ENCODE measurements at places on chromosomes 12 and 14. TPM values are rescaled to one million over a fixed set of nuclear protein-coding genes. Genes with fewer than 3 reads are reported as not detected.

The PYM1 gene
- total RNA-seq, result 58.5 TPM

The HSPA2 gene
- total RNA-seq, result 91.1 TPM

The BAG5 gene
- 29.2 TPM for total RNA-seq

GRCh38 chr12:122197612-122197966 is 5.9 kb upstream of the B3GNT4 start:
- no peak for DNase-seq

GRCh38 chr12:55624056-55624455 is 12.6 kb upstream of the OR10P1 start:
- DNase-seq, result no peak

DNA sequence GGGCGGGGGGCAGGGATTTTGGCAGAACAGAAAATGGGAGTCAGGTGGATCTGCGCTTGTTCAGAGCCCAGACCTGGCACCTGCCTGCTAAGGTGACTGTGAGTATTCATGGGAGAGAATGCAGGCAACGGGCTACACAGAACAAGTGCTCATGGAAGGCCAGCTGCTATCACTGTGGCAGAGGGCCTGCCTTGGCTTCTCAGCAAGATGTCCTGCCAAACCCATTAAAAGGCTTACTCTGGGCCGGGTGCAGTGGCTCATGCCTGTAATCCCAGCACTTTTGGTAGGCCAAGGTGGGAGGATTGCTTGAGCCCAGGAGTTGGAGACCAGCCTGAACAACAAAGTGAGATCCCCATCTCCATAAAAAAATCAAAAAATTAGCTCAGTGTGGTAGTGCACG is 21.0 kb downstream of the DIO3 start:
- DNase-seq, result no peak

GRCh38 chr12:45671254-45671653 is 58.3 kb upstream of the ARID2 start:
- no peak for DNase-seq

Data from H1 (cell line).